ENCODE measurements at places on chromosomes 3 and 15.

DNA sequence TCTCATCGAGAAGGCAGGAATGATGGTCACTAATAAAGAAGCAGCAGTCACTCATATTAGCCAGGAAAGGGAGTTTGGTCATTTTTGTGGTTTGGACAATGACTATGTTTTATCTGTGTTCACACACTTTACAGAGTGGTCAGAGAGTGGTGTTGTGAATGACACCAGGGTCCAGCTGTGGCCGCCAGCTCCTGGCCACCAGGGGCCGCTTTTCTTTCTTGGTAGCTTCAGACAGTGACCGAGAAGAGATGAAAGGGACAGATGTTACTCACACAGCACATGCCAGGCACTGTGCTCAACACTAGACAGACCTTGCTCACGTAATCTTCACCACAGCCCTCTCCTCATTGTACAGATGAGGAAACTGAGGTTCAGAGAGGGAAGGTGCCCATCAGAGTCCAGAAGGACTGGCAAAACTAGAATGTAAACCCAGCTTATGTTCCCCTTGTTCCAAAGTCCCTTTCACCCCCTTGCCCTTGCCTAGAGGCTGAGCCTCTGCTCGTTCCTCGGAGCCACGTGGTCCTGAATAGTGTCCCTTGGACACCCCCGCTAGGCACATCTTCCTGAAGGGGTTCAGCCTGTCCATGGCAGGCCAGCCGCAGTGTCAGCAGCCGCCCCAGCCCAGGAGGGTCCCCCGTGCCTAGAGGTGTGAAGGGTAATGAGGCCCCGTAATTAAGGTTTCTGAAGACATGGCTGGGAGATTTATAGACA, 55.6 kb downstream of the CYP11A1 start:
- DNase-seq, result peak; percentile 27

GRCh38 chr3:42498791-42499477, 3.5 kb upstream of the VIPR1 start:
- no peak for DNase-seq

GRCh38 chr15:67126551-67127330, 61.3 kb downstream of the SMAD3 start:
- no peak for DNase-seq

DNA sequence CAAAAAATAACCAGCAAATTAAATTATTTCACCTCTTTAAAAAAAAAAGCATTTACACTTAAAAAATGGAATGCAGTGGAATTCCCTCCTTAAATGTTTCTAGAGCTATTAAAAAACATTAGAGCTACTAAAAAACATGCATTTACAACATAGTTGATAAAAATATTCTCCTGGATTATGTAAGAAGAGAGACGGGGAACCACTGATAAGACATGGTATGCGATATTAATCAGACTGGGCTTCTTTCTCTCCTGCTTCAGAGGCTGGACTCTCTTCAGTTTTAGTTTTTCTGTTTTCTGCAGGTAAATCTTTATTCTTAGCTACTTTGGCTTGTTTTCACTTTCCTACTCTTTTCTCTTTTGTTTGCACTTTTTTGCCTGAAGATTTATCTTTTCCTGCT, 40.4 kb upstream of the WDR49 start:
- peak; percentile 26 for DNase-seq

DNA sequence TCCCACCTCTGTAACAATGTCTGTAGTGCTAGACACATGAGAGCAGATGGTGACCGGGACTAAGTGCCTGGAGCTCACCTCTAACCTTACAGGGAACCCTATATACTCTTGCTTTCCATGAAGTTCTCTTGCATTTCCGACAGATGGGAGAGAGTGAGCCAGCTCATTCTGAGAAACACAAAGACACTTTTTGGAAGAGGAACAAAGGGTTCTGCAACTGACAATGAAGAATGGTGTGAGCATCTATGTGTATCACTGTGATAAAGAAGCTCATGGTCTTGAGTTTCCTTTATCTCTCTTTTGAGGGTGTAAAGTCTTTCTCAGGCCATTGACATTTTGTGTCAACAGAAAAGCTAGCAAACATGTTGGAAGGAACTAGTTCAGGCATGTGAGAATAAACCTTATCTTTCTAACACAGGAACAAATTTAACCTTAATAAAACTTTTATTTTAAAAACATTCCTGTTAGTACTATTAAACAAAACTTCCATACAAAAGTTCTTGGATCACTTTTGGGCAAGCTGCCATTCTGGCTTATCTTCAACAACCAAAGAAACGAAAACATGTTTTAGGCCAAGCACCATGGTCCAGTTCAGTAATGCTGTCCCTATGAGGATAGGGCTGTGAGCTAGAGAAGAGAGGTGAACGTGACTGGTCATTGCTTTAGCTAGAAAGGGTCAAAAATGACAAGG, 142.7 kb downstream of the THRB start:
- peak; percentile 95 for DNase-seq

- DNase-seq, result no peak
These were observed 637.1 kb upstream of the CCDC54 start for GRCh38 chr3:106740116-106740515.

DNA sequence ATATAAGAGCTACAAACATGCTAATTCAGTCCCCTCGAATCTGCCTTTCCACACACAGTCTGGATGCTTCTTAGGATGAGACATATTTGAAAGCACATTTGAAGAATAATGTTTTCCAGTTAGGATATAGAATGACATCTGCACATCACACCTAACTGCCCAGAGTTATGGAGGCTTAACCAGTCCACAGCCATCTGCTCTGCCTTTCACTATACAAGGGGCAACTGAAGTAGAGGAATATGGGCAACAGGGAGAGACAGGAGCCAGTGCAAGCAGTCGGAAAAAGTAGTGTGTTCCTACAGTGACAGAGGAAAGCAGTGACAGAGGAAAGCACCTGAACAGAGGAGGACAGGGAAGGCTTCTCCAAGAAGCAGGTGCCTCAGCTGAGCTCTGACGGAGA, 79.0 kb upstream of the CLDN18 start:
- no peak for DNase-seq

GRCh38 chr3:14256561-14257342, 78.1 kb downstream of the LSM3 start:
- no peak for DNase-seq

DNA sequence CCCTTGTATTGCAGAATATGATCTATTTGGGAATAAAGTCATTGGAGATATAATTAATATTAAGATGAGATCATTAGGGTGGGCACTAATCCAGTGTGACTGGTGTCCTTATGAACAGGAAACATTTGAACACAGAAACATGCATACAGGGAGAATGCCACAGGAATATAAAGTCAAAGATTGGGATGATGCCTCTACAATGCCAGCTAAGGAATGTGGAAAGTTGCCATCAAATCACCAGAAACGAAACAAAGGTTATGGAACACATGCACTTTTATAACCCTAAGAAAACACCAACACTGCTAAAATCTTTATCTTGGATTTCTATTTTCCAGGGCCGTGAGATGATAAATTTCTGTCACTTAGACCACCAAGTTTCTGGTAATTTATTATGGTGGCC, 442.4 kb upstream of the BCHE start:
- no peak for DNase-seq

DNA sequence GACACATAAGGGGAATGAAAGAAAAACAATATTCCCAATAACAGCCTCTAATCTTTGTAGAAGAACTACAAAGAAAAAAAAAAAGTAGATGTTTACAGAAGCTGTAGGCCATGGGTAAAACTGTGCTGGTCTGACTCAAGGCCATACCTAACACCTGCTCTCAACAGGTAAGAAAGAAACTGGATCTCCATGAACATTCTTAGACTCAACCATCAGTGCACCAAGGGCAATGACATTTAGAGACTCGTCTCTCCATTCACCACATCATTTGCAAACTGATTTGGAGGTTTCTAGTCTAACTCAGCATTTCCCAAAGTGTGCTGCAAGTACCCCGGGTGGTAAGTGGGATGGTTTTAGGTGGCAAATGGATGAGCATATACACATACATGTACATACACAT, 164.2 kb downstream of the FOXP1 start:
- no peak for DNase-seq

DNA sequence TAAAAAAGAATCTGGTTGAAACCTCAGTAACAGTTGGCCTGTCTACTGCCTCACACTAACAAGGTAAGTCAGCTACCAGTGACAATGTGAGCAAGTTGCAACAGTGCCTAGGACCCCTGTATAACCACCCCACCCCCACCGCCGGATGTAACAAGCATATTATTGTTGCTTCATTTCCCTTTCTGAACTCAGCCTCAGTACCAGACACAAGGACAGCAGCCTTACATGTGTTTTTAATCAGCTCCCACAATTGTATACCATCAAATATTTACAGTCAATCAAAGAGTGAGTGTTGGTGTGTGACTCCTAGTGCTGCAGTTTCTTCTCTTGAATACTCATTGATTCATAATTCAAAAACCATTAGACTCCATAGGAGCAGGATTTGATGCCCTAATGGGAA, 96.4 kb downstream of the PYDC2 start:
- no peak for DNase-seq

- DNase-seq, result no peak
These were observed 34.4 kb upstream of the LCTL start for GRCh38 chr15:66600240-66600627.
